ENCODE measurements at places on chromosomes 5 and 9.

DNA sequence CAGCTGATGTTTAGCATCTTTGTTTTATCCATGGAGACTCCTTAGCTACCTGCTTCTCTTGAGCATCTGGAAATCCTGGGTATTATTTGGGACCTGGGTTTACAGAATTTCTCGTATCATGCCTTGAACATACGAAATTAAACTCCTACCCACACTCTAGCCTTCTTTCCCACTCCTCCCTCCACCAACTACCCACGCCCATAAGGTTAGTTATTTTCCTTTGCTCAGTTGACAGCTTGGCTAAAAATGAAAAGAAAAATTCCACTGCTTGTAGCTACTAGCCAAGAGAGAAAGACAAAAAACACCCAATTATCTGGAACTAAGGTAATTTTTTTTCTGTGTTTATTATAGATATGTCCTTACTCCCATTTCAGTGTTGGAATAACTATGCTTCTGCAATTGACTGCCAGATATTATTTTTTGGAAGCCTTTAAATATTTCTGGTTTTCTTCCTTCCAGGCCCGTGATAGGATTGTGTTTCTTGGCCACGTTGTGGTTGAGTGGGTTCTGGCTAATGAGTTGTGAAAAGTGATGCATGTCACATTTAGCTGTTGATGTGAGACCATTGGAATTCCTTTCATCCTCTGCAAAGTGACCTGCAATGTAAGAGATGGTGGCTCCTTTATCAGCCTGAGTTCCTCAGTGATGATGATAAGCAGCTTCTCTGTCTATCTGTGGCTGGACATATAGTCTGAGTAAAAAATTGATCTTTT is 308.1 kb downstream of the LRRC70 start:
- DNase-seq: no peak

- no peak for DNase-seq
Measured at GRCh38 chr5:142132916-142133315, 24.3 kb downstream of the NDFIP1 start.

DNA sequence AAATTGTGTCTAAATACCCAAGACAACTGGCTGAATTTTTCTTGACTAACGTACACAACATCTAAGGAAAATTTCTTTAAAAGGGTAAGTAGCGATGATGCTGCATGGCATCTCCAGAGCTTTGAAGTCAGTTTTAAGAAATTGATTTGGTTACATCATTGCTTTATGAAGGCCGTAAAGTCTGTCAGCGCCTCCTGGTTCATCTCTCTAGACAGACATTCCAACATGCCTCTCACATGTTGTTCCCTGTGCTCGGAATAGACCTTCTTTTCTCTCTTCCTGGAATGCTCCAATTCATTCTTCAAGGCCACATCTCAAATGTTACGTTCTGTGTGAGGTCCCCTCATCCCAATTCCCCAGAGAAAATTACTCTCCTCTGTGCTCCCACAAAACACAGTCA is 108.7 kb upstream of the SSBP2 start:
- DNase-seq: no peak

GRCh38 chr9:89165341-89165740 is 13.3 kb downstream of the SHC3 start:
- DNase-seq: no peak

DNA sequence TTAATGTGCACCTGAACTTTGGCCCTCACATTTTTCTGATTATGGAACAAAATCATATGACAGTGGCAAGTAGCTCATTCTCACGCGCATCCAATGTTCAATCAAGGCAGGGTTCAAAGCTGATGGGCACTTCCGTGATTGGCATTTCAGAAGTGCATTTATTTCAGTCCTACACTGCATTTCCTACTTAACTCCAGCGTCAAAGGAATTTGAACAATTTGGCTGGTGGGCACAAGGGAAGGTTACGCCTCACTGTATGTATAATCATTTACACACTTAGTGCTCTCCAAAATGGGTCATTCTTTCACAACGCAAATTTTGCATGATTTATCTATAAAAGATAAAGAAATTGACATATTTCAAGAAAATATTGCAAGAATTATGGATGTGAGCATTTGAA is 167.9 kb upstream of the VLDLR start:
- DNase-seq: no peak

DNA sequence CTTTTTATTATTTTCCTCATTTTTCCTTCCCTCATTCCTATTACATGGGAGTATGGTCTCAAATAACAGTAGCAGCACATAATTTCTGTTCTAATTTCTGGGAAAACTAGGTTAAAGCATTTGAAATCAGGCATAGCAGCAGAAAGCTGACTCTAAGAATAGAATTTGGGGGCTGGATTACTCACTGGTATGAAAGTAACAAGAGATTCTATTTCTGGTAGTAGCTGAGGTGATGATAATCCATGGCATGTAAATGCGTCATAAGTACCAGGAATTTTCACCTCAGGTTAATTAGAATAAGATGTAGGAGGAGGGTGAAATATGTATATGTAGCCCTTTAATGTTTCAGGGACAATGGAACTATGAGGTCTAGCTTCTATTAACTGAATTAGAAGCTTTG is 662.0 kb downstream of the PTPRD start:
- peak; percentile 31 for DNase-seq

- DNase-seq: no peak
Measured at GRCh38 chr5:112479418-112479817, 60.3 kb upstream of the EPB41L4A start.

GRCh38 chr9:104286799-104287198 is 192.7 kb downstream of the SMC2 start:
- DNase-seq: no peak

DNA sequence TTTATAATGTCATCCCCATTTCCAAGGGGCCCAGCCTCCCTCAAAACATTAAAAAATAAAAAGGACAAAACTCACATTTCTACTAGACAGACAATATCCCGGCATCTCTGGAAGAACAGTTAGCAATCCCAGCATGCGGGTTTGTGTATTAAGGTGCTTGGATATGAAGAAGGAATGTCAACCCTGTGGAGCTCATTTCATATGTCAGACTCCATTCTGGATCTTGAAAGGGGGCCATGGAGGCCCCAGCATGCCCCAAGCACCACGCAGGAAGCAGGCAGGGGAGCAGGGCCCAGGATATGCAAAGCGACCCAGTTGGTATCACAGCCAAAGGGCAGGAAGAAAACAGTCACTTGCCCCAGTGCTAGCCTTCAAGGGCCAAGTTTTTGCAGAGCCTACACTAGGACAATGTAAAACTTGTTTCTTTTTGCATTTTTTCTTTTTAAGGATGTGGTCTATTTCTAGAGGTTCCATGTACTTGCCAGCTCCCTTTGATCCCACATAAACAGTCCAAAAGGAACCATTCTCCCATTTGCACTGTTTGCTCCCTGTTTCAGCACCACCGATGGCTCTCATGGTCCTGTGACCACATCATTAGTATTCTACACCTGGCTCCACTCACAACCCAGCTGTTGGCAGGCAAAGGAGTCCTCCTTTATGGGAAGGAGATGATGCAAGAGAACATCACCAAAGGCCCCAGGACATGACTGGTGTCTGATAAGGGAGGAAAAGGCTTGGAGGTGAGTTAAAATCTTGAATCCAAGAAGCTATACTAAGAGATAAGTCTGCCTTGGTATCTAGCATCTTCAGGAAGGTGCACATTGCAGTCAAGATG is 58.3 kb downstream of the FGF1 start:
- no peak for DNase-seq

DNA sequence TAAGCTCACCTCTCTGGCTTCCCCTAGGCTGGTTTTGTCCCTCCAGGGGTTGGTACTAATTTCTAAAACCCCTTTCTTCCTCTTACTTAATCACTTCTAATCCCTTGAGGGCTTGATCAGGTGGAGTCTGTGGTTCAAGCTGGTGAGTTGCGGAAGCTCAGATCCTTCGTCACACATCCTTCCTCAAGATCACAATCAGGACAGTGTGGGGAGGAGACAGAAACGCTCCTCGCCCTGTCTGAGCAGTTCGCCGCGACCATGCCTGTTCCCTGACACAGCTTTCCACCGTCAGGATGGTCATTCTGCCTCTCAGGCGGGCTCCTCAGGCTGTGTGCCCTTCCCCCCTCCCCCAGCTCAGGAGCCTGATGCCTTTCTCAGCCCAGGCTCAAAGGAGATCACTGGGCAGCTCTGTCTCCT is 24.3 kb downstream of the CPLX2 start:
- no peak for DNase-seq

GRCh38 chr9:93598647-93599241 is 22.4 kb downstream of the PHF2 start:
- DNase-seq: peak; percentile 37

GRCh38 chr5:140988100-140988499 is 21.8 kb downstream of the PCDHAC2 start:
- DNase-seq: no peak

DNA sequence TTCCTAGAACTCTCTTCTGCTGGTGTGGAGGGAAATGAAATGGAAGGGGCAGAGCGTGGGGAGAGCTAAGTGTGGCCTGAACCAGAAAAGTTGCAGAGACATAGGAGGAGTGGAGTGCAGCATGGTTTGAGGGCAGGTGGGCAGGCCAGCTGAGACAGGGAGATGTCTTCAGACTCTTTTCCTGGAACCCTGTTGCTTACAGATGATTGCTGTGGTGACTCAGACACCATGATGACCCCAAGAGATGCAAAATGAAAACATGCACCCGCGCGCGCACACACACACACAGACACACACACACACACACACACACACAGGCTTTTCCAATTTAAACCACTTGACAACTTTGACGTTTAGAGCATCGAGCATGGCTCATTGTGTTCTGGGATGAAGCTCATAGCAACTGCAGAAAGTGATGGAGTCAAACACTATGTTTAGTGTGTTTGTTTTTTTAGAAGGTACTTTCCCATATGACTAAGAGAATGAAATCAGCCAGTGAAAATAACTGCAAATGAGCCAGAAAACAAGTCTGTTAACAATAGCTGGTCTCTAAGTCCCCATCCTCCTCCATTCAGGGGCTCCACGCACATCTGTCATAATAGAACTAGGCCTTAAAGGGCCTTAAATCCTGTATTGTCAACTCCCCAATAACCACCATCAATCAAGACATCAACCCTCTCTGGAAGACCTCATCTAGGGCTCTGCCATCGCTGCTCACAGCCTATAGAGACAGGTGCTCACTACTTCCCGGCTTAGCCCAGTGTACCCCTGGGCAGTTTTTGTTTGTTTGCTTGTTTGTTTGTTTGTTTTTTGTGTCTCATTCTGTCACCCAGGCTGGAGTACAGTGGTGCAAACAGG is 9.6 kb downstream of the TMOD1 start:
- no peak for DNase-seq

GRCh38 chr9:6076851-6077250 is 61.4 kb upstream of the RANBP6 start:
- DNase-seq: no peak

DNA sequence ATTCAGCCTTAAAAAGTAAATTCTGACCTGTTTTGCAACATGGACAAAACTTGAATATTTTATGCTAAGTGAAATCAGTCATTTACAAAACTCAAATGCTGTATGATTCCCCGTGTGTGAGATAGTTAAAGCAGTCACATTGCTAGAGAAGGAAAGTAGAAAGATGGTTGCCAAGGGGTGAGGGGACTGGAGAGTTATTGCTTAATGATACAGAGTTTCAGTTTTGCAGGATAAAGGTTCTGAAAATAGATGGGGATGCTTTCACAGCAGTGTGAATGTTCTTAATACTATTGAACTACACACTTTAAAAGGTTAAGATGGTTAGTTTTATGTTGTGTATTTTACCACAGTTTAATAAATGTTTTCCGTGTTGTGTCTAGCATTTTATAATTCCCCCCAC is 51.2 kb downstream of the SGCD start:
- no peak for DNase-seq

DNA sequence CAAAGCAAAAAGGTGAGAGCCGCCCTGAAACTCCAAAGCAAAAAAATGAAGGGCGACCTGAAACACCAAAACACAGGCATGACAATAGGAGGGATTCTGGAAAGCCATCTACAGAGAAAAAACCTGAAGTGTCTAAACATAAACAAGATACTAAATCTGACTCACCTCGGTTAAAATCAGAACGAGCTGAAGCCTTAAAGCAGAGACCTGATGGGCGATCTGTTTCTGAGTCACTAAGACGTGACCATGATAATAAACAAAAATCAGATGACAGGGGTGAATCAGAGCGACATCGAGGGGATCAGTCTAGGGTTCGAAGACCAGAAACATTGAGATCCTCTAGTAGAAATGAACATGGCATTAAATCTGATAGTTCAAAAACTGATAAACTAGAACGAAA is 108.8 kb downstream of the NIPBL start:
- DNase-seq: no peak

- no peak for DNase-seq
Measured at GRCh38 chr9:21574261-21574660, 92.1 kb upstream of the IFNE start.

DNA sequence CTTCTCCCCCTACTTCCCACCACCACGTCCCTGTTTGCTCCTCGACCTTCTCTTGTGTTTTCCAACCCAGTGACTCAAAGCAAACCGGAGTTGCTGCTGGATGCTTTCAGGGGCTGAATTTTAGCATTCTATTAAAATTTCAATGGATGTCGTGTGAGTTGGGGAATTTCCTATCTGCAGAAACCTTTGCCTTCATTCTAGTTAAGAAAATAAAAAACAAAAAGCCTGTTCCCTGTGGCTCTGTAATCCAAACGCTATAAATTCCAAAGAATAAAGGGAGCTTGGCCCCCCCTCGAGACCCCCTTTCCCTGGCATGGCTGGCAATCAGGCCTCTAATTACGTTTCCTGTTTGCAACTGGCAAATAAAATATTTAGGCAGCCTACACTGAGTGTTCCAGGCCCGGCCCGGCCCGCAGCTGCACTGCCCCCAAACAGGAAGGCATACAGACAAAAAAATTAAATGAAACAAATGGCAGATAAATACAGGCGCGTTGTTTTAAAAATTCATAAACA is 139.4 kb upstream of the PPP1R26 start:
- no peak for DNase-seq

DNA sequence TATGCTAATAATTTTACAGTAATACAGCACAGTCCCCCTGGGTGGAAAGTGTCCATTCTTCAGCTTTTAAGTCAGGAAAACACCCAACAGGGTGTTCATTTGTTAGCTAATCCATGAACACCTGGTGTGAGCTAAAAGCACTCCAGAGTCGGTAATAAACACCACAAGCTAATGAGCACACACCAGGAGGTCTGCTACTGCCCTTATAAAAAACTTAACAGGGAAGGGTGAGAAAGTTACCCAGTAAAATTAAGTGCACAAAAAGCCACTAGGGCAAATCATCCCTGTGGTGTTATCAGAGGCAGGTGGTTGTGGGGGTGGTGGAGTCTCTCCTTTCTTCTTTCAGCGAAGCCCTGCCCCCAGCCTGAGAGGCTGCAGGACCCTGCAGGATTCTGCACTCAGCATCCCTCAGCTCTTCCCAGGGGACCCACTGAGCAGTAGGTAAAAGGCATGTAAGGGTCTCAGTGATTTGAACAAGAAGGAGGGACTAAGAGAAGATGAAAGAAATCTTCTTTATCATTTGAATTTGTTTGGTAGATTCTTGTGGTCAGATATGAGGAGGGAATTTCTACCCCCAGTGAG is 14.4 kb downstream of the GDNF start:
- no peak for DNase-seq
